ENCODE measurements at places on chromosomes 6 and 20.

- DNase-seq: peak; percentile 39
Measured at GRCh38 chr6:69422475-69422874, 374.3 kb downstream of the LMBRD1 start.

DNA sequence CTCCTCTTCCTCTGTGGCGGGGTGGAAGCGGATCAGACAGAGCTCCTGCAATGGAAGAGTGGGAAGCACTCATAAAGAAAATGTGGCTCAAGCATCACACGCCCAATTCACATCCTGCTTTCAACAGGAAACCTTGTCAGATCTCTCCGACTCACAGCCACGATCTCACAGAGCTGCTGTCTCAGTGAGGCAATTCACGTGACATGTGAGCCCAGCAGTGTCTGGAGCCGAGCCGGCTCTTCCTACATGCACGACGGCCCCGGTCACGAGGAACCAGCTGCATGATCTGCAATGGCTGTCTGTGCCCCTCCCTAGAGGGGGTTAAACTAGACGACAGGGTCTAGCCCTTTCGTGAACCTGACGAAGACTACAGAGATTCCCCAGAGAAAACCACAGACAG is 29.5 kb upstream of the TCFL5 start:
- no peak for DNase-seq

DNA sequence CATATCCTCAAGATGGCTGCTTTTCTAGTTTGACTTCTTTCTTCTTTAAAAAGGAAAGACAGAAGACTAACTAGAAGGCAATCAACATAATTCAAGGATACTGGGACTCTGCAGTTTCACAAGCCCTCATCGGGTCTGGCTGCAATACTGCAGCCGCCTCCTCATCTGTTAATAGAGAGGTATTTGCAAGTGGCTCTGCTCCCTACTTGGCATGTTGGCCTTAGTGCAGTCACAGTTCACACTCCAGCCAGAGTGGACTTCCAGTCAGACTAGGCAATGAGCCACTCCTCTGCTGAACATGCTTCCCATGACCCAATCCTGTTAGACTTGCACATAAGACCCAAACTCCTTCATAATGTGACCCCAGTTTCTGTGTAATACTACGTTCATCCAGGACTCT is 141.9 kb upstream of the ENPP5 start:
- no peak for DNase-seq

DNA sequence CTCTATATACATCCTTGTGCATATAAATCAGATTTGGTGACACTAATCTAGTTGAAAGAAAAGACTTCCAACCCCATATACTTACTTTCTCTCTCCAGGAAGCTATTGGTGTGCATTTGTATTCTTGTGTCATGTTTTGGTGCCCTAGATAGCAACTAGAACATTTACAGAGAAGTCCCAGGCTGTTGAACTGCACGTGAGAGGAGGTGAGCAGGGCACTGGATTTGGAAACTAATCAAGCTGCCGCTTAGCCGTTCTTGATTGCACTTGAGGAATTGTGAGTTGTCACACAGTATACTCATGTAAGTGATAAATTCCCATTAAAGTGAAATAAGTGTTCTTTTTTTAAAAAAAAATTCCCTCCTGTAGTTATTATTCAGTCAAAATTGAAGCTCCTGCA is 7.6 kb downstream of the WRNIP1 start:
- no peak for DNase-seq

DNA sequence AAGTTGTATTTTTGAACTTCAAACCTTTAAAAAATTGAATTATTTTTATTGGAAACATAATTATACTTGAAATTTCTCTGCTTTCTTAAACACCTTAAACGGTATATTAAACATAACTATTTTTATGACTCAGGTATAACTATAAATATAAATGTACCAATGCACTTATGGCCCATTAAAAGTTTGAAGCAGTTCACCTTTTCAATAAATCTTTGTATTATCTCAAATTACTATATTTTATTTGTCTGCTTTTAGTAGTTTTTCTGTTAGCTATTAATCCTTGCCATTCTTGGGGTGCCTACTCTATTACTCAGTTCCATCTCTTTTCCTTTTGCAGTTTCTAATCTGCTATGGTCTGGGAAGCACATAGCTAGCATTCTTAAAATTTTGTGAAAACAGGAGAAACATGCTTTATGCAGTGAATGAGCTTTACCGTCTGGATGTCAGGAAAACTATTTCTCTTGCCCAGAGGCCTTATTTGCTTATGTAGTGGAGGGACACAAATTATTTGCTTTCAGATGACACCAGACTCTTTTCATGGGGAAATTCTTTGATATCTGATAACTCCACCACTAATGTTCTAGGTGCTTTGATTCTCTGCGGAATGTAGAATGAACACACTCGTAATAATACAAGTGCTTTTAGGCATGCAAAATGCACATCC is 378.9 kb upstream of the CITED2 start:
- no peak for DNase-seq

GRCh38 chr6:115000736-115001135 is 657.9 kb upstream of the HS3ST5 start:
- DNase-seq: no peak

GRCh38 chr6:41877051-41877680 is 18.0 kb downstream of the USP49 start:
- DNase-seq: no peak

DNA sequence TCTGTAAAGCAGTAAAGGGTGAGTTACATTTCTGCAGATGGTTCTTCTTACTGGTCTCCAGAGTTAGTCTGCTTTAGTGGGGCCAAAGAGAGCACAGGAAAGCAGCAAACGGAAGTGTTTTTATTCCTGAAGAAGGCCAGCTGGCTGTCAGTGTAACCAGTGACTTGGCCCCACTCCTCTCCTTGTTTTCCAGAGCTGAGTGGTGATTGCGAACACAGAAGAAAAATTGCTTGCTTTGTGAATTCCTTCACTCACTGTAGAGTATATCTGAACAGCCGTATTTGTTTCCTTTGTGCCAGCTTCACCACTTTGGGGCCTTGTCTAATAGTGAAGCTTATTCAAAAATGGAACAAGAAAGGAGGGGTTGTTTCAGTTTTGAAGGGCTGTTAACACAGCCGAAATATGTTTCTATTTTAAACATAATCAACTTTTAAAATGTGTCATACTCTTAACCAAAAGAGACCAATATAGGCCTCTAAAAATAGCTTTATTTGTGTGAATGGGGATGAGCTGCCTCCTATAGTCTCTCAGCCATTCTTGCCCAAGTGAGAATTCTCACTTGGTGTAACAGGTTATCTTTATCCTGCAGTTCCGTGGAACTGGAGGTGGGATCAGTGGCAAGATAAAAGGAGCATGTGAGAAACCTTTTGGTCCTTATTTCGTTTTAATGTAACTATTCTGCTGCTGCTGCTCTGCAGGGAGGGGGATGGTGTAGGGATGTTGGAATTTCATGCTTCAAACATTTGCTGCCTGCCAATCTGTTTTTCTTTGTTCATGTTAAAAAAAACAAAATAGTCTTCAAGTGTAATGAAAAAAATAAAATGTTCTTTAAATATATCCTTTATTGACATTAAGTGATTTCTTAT is 37.8 kb downstream of the ZC2HC1B start:
- DNase-seq: no peak

GRCh38 chr20:21246161-21246560 is 57.0 kb upstream of the XRN2 start:
- no peak for DNase-seq

- no peak for DNase-seq
Measured at GRCh38 chr6:38579010-38579628, 60.6 kb downstream of the BTBD9 start.

GRCh38 chr6:44056392-44057237 is 70.6 kb downstream of the MRPL14 start:
- no peak for DNase-seq

- DNase-seq: no peak
Measured at GRCh38 chr6:45394586-45395095, 16.9 kb upstream of the SUPT3H start.

DNA sequence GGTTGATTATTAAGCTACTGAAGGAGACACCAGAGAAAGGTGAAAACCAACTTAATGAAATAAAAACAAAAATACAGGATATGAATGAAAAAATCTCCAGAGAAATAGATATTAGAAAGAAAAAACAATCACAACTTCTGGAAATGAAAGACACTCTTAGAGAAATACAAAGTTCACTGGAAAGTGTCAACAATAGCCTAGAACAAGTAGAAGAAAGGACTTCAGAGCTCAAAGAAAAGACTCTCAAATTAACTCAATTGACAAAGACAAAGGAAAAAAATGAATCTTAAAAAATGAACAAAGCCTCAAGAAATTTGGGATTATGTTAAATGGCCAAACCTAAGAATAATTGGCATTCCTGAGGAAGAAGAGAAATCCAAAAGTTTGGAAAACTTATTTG is 10.3 kb upstream of the MCM9 start:
- no peak for DNase-seq

DNA sequence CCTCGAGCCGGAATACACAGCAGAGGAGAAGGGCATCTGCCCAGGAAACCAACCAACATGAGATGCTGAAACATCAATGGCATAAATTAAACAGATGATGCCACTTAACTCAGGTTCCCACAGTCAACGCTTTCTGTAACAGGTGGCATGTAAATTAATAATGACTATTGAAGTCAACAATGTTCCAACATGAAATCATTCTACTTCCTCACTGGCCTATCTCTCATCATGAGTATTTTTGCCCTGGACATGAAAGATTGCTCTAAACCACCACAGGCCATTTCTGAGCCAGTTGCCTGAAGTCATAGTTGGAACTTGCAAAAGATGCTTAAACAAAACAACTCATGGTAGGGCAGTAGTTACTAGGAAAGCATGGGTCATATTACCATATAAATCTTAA is 397.9 kb upstream of the JARID2 start:
- DNase-seq: no peak

- no peak for DNase-seq
Measured at GRCh38 chr6:107654764-107655163, 164.8 kb downstream of the SOBP start.

- DNase-seq: no peak
Measured at GRCh38 chr6:61980622-61981021, 305.4 kb downstream of the KHDRBS2 start.

DNA sequence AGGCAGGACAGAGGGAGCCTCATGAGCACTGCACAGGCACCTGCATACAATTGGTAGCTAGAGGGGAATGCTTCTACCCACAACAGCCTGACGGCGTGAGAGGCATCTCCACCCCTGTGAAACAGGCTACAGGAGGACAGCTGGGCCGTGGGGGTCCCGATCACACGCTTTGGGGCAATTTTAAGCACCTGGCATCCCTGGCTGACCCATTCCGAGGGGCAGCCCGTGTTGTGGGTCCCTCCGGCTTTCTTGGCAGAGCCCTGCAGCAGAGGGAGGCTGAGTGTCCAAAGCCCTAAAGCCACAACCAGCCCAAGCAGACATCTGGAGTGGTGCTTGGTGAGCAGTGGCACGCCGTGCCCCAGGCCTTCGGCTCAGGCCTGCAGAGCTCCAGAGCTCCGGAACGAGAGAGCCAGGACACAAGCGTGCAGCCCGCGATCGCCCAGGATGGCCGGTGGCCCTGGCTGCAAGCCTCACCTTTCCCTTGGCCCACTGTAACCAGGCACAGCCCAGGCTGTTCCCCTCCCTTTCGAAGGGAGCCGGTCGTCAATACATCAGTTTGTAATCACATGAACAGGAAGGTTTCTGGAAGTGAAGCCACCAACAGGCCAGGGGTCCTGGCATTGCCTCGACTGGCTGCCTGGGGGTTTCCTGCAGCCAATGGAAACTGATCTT is 81.4 kb downstream of the DLL1 start:
- no peak for DNase-seq

DNA sequence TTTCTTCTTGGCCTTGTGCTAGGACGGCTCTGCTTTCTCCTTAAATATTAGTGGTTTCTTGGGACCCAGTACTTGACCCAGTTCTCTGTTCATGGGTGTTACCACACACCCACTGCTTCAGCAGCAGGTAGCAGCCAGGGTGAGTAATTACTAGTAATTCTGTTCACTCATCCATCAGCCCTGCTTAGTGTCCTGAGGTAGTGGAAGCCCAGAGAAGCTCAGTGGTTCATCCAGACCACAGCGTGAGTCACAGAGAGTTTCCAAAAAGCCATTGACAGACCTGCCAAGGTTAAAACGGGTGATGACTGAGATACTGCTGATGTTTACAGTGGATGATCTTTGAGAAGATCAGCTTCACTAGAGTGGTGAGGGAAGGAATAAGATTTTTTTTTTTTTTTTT is 51.7 kb upstream of the HINT3 start:
- DNase-seq: no peak

- DNase-seq: peak; percentile 81
Measured at GRCh38 chr20:52049001-52049731, 142.4 kb downstream of the ZFP64 start.

DNA sequence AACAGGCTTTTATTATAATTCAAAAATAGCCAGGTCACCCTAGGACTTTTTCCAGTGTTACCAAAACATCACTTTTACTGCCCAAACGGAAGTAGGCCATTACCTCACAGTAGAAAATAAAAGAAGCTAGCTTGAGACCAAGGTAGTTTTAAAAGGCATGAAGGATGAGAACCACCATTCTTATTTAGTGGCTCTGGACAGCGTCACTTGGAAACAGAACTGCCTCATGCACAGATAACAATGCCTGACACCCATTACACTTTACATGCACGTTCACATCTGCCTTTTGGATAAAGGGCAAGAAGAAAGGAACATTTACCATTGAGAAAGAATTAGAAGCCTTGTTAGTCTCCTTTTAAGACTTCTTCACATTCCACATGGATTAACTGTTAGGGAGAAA is 1.9 kb upstream of the PAQR8 start:
- DNase-seq: peak; percentile 14

DNA sequence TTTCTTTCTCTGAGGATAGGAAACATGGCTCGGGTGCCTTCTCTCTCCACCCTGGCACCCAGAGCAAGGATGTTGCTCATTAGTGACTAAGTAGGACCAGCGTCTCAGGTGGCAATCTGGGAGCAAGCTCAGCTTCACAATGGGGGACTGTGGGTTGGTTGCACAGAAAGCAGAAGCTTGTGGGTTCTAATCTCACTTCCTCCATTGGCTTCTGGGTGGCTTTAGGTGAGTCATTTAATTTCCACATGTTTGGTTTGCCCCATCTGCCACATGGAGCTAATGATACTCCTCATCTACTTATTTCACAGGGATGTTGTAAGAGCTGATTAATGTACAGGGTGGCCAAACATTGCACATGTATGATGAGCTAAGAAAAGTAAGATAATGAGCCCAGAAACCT is 54.8 kb upstream of the AKIRIN2 start:
- DNase-seq: no peak

DNA sequence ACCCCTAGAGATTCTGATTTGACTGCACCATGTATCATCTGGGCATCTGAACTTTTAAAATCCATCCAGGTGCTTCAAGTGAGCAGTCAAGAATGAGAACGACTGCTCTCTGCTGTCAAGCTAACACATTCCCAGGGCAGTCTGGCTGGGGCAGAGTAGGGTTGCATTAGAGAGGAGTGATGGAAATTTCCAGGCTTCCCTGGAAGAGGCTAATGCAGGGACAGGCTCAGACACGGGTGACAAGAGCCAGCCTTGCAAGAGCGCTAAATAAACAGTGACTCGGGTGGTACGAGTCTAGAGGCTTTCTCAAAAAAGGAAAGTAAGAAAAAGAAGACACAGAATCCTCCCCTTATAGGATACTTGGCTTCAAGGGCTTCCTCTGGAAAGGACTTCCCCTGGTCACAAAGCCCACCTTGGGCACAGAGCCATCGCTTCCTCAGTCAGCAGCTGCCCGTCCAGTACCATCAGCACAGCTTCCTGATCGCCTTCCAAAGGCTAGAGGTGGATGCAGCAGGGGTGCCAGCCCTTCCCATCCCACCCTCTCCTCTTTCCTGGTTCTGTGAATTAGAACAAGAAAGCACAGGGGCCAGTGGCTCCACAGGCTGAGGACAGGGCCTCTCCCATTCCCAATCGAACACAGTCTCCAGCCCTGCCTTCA is 177.4 kb upstream of the RREB1 start:
- no peak for DNase-seq

GRCh38 chr6:30615219-30615957 is 1.7 kb downstream of the PPP1R10 start:
- DNase-seq: peak; percentile 76
